ENCODE measurements at places on chromosomes 3 and 15.

GRCh38 chr3:52477076-52477795 is 17.9 kb upstream of the STAB1 start:
- no peak for DNase-seq

DNA sequence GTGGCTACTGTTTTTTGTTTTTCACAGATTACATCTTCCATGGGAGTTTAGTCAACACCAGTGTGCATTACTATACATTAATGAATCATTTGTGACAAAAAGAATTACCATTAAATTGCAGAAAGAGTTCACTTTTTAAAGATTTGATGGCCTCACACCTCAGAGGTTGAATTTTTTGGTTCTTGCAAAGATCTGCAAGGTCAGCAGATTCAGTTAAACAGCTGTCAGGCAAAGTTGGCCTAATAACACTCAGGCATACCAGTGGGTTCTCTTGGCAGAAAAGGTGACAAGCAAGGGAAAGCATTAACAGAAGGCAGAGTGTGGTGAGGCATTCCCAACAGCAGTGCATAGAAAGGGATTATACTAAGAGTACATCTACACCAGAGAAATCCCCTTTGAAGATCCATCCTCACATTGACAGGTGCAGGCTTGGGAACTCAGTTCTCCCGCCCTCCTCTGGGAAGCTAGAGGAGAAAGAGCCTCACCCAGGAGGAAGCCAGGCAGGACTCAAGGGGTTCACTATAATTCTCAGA is 24.3 kb upstream of the PTX3 start:
- no peak for DNase-seq

DNA sequence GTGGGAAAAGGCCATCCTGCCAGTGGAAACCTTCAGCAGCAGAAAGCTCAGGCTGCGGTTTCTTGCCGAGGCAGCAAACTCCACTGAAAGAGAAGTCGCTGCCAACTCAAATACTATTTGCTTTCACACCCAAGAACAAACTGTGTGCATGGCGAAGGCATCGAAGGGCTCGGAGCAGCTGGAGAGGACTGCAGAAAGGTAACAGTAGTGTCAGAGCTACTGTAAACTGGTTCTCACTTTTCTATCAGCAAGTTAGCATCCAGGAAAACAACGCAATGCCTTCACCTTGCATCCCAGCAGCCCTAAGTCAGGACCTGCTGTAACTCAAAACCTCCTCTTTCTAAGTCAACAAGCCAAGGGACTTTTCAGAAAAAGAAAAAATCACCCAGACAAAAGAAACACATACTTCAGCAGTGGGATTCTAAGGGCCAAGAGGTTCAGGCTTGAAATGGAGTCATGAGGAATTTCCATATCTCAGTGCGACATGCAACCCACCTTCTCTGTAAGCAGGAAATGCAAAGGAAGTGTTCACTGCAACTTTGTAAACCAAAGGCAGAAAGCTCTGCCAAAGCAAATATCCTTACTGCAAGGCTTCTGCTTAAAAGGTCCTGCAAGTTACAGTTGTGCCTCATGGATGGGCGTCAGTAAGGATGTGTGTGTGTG is 193.5 kb downstream of the FOXP1 start:
- DNase-seq, result no peak

GRCh38 chr3:72035606-72036005 is 250.7 kb upstream of the PROK2 start:
- DNase-seq, result no peak

DNA sequence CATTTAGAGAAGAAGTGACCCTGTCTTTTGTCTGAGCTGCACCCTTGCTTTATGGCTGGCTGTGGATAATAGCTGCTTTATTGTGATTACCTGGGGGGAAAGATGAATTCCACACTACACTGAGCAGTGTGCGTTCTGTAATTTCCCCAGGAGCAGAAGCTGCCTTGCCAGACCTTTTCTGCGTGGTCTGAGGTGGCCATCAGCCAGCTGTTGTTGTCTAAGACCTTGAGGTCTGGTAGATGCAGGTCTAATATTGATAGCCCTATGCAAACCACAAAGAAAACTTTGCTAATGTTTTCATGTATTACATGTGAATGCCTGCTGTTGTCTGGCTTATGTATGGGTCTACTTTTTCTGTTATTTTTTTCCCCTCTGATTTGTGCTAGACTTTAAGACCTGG is 144.6 kb downstream of the THSD4 start:
- no peak for DNase-seq

DNA sequence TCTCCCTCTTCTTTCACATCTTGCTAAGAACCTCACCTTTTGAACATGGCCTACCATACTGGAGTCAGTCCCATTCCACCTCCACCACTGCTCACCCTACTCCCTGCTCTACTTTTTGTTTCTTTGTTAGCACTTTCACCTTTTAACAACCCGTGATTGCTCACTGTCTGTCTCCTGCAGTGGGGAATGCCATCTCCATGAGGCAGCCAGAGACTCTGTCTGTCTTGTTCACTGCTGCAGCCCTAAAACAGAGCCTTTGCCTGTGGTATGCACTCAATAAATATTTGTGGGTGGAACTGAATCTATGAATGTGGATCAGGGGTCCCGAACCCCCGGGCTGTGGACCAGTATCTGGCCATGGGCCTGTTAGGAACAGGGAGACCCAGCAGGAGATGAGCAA is 16.5 kb upstream of the TLE3 start:
- no peak for DNase-seq

DNA sequence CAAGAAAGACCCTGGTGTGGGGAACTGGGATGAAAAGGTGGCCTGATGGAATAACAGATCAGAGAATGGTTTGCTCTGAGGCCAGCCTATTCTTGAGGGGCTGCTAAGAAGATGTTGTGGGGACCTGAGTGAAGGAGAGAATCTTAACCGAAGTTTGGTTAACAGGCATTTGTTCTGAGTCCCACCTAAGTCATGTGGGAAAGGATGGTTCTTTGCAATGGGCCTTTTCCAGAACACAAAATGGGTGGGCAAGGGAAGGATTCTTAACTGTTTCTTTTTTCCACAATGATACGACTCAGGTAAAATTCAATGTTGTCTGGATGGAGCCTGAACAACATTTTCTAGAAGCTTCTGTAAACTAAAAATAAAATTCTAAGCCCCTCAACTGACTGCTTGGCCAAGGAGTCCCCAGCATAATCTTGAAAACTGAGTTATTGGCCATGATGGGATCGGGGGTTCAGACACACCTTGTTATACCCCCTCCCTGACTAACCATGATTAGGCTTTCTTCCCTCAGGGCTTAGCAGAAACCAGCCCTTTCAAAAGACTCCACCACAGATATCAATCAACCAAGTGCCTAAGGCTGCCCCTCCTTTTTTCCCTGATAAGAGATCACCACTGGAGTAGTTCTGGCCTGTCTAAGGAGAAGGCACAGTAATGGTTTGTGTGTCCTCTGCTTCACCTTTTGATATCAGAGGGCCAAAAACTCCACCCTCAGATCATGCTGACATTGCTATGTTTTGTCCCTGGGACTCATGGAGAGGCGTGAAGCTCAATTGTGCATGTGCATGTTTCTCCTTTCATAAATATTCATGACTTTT is 30.1 kb downstream of the SCN11A start:
- no peak for DNase-seq

DNA sequence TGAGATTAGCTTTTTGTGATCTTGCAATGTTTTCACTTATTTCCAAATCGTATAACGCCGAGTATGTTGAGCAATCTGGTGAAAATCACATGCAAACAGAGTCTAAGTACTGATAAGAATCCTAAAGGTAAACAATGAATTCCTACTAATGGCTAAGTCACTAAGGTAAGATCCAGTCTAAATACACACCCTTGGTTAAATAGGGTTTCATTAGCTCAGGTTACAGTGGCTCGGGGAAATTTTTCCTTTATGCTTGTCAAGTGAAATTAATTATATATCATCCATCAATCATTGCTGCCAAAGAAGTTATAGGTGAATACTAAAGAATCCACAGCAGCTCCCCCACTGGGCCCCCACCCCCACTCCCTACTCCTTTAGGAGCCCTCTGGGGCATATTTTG is 139.3 kb downstream of the SOX2 start:
- DNase-seq, result no peak

- DNase-seq, result no peak
Measured at GRCh38 chr3:5217824-5218595, 30.5 kb downstream of the EDEM1 start.

GRCh38 chr3:10321630-10322351 is 879 bp upstream of the SEC13 start:
- no peak for DNase-seq

DNA sequence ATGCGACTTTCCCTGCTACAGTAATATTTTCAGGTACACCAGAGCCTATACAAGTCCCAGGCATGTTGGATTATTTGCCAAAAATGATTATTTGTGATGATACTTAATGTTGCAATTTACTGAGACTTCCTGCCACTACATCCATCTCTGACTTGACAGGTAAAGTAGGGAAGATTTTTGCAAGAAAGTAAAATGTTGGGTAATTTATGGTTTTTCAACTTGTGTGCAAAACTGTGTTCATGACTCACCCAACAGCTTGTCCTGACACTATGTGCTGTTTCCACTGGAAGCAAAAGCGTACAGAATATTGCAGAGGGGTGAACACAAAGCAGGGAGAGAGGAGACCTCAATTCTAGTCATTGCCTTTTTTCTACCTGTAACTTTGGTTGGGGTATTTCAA is 5.4 kb upstream of the CRBN start:
- DNase-seq, result no peak

- DNase-seq, result no peak
Measured at GRCh38 chr3:59940718-59941117, 890.9 kb upstream of the CFAP20DC start.

GRCh38 chr3:149384911-149385321 is 7.5 kb upstream of the TM4SF1 start:
- no peak for DNase-seq

- DNase-seq, result no peak
Measured at GRCh38 chr15:100602823-100603393, 519 bp downstream of the ASB7 start.

GRCh38 chr15:65085990-65086679 is 9.6 kb downstream of the KBTBD13 start:
- DNase-seq, result no peak

- DNase-seq, result no peak
Measured at GRCh38 chr3:153503873-153504272, 341.8 kb downstream of the RAP2B start.

GRCh38 chr15:25375557-25375956 is 63.3 kb downstream of the UBE3A start:
- no peak for DNase-seq

GRCh38 chr3:123739754-123740153 is 144.4 kb downstream of the MYLK start:
- no peak for DNase-seq

DNA sequence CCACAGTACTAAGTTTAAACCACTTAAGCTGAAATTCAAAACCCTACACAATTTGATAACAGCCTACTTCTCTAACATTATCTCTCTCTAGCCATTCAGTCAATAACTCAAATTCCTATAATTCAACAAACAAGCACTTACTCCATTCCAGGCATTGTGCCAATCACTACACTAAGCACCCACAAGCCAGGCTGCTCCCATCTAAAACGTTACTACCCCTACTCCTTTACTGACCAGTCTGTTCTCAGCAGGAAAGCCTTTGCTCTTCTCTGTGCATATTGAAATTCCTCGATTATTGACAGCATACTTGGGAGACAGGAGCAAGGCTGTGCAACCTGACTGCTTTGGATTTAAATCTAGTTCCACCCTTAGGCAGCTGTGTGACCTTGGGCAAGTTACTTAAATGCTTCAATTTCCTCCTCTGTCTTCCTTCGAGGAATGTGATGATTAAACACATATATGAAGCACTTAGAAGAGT is 177.2 kb upstream of the THBS1 start:
- no peak for DNase-seq

GRCh38 chr3:126118591-126118990 is 34.7 kb upstream of the SLC41A3 start:
- peak; percentile 63 for DNase-seq

DNA sequence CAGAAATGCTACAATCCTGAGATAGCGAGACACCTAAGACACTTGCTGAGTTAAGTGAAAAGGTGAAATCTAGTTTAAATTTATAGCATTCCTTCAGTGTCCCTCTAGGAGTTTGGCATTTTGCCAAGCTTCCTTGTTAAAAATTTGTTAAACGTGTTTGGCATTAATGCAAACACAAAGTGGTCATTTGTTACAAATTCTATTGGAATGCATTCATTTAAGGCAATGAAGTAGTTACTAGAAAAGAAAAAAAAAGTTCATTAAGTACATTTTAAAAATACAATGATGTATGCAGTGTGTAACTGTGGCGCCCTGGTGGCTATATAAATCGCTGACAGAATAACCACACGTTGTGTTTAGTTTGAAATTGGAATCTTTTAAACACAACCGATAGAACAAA is 31.3 kb upstream of the WNT5A start:
- DNase-seq, result no peak

- no peak for DNase-seq
Measured at GRCh38 chr3:32613183-32613582, 42.5 kb upstream of the DYNC1LI1 start.

DNA sequence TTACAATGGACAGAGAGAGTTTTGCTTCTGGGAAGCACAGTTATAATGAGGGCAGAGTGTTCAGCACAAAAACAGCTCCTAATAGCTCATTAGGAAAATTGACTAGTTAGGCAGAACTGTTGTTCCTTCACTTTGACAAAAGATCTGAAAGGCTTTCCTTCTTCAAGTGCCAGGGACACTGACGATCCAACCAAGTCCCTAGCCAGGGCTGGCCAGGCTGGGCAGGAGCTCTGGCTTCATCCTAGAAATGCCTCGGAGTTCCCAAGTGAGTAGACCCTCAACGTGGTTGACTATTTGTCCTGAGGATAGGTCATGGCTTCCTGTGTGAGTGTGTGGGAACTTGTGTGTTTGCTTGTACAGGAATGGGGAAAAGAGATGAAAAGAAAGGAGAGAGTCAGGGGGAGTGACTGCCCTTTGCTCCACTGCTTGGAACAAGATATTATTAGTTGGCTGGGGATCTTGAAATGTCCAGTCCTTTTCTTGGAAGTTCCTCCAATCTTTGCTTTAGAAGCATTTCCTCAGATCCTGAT is 617.9 kb downstream of the NTRK3 start:
- DNase-seq, result no peak

- DNase-seq, result no peak
Measured at GRCh38 chr3:45088543-45089358, 57.4 kb downstream of the CDCP1 start.

GRCh38 chr3:64654013-64654412 is 33.8 kb downstream of the ADAMTS9 start:
- no peak for DNase-seq

DNA sequence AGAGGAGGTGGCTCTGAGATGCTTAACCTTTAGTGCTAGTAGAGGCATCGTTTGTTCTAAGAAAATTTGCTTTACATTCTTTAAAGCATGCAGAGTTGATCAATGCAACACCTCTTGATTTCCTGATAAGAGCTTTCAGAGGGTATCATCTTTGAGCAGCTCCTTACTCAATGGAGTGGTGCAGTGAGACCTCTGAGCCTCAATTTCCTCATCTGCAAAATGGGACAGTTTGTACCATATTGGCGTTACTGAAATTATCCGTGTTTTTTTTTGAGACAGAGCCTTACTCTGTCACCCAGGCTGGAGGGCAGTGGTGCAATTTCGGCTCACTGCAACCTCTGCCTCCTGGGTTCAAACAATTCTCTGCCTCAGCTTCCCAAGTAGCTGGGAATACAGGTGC is 1.6 kb upstream of the TMEM42 start:
- DNase-seq, result no peak

- no peak for DNase-seq
Measured at GRCh38 chr3:192026661-192027060, 565.7 kb downstream of the PYDC2 start.

Measured in posterior vena cava (tissue), 2 donors.